ENCODE measurements at places on chromosomes 7 and 10.

GRCh38 chr7:5582532-5582935, 158.9 kb upstream of the TNRC18 start:
- DNase-seq = no peak

DNA sequence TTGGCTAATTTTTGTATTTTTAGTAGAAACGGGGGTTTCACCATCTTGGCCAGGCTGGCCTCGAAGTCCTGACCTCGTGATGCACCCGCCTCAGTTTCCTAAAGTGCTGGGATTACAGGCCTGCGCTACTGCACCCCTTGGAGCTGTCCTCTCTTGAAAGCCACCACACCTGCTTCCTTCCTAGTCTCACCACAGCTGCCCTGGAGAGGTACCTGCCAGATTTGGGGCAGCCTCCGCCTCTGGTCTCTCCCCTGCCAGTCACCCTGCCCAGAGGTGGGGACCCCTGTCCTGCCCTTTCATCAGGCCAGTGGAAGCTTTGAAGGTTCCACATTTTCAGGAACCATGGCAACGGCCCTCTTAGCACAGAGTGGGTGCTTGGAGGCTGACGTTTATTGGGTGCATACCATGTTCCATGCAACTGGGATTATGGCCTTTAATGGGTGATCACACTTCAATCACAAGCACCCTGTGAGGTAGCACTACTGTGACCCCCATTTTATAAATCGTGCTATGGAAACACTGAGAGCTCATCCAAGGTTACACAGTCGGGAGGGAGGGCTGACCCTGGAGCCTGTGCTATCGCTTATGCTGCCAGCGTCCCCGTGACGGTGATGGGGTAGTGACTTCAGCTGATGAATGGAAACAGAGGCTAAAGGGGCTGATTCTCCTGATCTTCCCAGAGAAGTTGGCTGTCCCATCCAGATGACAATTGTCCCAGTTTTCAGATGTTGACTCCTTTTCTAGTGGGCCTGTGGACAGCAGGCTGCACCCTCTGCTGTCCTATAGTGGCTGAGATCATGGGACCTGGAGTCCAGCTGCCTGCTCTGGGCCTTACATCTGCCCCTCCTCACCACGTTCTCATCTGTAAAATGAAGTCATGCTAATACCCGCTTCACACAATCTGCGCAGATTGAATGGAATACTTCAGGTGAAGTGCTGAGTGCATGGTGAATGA, 11.5 kb upstream of the FGFR2 start:
- DNase-seq = no peak

GRCh38 chr7:140541513-140542227, 62.4 kb upstream of the MKRN1 start:
- peak; percentile 41 for DNase-seq

GRCh38 chr7:130486114-130486953, 5.6 kb upstream of the MEST start:
- DNase-seq = peak; percentile 98

- no peak for DNase-seq
Observed at GRCh38 chr7:116324582-116324981, 114.2 kb downstream of the TES start.

GRCh38 chr7:55887821-55888247, 578 bp downstream of the ZNF713 start:
- peak; percentile 28 for DNase-seq

GRCh38 chr10:44006771-44007170, 358.1 kb upstream of the ZNF32 start:
- no peak for DNase-seq

DNA sequence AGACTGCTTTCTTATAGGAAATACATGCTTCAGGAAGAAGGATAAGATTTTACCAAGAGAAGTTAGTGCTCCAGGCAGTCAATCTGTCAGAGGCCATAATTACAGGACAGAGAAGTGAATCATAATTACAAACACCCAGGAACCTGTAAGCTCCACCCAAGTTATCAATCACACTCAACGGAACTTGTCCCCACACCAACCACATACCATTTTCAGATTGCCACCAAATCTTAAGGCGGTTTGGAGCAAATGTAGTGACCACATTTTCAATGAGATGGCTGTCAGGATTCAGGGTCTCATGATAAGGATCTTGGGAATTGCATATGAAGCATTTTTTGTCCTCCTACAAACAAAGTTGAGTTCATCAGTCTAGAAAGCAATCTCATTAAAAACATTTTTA, 4.8 kb downstream of the LAMB1 start:
- DNase-seq = peak; percentile 27

GRCh38 chr7:135121868-135122267, 26.0 kb upstream of the TMEM140 start:
- DNase-seq = no peak

GRCh38 chr10:114188001-114188400, 8.8 kb downstream of the TDRD1 start:
- DNase-seq = no peak

DNA sequence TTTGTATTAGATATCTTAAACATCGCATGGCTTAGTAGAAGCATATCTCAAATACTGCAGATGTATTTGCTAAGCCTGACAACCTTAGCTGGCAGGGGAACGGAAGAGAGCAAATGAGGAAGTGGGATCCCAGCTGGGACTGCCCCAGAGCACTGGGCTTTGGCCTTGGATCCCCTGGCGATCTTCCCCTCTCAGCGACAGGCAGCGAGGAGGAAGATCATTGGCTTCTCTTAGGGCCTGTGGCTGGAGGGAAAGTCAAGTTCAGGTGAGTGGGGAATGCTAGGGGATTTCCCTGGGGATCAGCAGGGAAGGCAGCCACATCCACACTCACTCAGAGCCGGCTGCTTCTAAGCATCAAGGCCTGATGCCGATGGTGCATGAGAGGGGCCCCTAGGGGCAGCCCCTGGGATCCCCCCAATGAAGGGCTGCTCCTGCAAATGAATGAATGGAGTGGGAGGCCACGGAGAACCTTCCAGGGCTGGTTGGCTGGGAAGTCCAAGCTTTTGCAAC, 42.0 kb downstream of the LYZL2 start:
- DNase-seq = no peak

- DNase-seq = peak; percentile 85
Observed at GRCh38 chr10:100878291-100878910, 34.4 kb upstream of the SLF2 start.

GRCh38 chr7:7972922-7973594, 4.5 kb downstream of the GLCCI1 start:
- no peak for DNase-seq

DNA sequence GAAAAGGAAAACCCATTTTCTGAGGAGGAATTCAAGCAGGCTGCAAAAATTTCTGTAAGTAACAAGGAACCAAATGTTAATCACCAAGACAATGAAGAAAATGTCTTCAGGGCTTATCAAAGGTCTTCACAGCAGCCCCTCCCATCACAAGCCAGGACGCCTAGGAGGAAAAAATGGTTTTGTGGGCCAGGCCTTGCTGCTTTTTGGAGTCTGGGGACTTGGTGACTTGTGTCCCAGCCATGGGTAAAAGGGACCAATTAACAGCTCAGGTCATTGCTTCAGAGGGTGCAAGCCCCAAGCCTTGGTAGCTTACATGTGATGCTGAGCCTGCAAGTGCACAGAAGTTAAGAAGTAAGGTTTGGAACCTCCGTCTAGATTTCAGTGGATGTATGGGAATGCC, 55.7 kb upstream of the FOXP2 start:
- no peak for DNase-seq

- DNase-seq = no peak
Observed at GRCh38 chr7:98621573-98622482, 4.7 kb downstream of the NPTX2 start.

- DNase-seq = no peak
Observed at GRCh38 chr7:47518827-47519226, 63.1 kb downstream of the TNS3 start.

DNA sequence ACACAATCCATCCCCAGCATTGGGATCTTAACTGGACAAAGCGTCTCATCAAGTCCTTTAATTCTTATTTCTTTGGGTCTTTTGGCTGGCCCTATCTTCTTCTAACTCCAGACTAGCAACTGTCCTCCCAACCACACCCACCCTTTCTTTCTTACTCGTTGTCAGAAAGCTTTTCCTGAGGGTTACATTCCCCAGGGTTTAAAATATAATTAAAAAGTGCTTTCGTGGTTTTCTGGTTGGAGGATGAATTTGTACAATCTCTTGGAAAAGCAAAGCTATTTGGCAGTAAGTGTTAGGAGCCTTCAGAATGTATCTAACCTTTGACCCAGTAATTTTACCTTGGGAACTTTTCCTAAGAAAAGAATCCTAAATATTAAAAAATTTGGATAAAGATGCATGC, 10.4 kb upstream of the ITGB8 start:
- no peak for DNase-seq

GRCh38 chr10:24209432-24209771, 464 bp downstream of the KIAA1217 start:
- DNase-seq = peak; percentile 16

DNA sequence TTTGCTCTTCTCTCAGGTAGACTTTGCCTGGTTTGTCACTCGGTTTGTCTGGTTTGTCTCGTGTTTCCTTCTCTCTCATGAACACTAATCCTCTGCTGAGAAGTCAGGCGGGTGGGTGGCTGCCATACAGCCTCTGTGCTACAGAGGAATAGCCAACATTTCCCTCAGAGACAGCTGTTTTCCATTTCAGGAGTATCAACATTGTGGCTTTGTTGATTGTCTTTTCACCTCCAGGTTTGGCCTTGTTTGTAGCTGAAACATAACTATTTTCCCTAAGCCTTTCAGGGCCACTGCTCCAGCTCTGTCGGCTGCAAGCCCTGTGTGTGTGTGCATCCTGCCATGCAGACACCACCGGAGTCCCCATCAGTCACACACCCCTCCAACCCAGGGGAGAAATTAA, 122.8 kb downstream of the BAMBI start:
- DNase-seq = no peak

DNA sequence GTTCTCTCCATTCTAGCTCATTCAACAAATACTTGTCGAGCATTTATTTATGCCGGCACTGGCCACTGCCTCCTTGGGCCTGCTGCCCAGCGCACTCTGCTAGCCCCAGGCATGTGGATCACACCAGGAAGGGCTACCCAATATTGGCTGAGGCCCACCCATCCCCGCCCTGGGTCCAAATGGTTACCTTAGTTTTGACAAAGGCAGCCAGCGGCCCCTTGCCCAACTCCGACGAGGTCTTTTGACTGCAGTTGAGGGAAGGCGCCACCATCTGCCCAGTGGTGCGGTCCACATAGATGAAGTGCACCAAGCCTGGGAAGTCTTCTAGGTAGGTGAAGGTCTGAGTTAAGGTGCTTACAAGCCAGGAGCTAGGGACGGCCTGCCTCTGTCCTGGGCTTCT, 7.2 kb upstream of the PYROXD2 start:
- no peak for DNase-seq

DNA sequence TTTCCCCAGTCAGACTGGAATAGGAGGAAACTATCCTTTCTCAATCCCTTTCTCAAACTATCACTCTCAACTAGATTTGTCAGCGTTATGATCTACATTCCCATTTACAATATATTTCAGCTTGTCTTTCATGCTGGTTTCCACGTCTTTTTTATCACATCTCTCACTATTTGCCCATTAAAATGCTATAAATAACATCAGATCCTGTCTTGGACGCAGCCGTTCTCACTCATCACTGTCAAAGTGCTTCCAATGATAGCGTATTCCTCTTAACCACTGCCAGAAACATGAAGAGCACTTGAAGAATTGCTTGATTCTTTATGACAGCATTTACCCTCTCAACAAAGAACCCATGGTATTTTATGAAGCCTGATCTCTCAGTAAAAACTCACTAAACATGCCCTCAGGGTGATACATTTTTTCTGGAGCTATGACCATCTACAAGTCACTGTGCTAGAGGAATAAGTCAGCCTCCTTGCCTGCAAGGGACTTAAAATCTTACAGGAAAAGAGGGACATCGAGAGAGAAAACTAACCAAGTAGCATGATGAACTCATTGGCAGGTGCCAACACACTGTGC, 205.6 kb upstream of the PFKP start:
- no peak for DNase-seq

DNA sequence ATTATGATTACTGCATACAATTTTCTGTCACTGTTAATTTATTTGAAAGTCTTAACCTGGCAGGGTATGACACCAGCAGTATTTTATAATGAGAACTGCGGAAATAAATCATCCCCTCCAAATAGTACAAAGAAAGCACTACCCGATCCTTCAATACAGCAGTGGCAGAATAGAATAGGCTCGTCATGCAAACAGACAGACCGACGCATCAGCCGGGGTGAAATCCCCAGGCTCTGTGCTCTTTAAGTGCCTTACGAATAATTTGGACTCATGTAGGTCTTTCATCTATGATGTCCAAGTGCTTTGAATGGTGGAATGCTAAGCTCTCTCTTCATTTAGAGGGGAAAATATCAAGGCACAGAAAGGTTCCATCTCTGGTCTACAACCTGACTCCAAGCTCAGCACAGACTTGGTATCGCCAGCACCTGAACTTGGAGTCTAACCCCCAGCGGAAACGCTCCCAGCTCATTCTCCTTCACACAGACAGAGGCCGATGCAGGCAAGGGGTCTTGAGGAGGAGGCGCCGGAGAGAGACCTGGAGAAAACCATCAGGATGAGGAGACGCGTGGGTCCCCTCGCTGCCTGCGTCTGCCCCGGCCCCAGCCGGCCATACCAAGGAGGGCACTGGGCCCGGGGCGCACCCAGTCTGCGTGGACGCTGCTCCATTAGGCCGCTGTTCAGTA, 568.1 kb upstream of the MKI67 start:
- DNase-seq = no peak

DNA sequence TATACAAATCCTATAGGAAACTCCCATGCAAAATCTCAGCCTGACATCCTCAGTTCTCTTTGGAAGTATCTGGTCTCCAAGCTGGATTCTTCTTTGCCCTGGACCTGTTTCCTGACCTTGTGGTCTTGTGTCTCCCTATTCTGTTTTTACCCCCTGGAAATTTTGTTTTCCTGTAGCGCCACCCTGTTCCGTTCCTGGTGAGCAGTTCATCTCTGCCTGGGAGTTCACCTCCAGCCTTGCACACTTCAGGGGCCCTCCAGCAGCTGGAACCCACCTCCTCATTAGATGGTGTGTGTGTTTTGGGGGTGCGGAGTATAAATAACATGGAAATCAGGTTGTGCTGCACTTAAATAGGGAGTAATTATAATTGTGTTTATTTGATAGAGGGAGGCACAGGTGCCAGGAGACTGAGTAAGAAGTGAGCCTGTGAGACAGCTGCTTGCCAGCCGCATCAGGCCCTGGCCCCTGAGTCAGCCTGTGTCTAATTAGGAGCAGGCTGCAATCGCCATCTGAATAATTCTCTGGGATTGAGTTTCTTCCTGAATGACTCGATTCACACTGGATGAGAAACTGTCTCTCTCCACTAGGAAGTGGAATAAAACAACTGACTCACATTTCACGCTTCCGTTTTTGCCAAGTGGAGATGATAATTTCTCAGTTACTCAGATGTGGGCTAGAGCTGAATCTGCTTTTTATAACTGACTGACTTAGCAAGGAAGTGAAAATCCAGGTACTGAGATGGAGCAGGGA, 69.4 kb upstream of the HECTD2 start:
- no peak for DNase-seq

DNA sequence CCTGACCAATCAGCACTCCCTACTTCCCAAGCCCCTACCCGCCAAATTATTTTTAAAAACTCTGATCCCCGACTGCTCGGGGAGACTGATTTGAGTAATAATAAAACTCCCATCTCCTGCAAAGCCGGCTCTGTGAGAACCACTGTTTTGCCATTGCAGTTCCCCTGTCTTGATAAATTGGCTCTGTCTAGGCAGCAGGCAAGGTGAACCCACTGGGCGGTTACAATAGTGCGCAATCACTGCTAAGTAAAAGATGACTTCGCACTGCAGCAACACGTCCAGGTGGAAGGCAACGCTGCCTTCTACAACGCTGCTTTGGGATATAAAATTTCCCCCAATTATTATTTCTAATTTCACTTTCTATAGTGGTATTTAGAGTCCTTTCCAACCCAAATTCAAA, 8.9 kb downstream of the SLC37A3 start:
- DNase-seq = no peak

Measured in HT-29 (cell line).